Vagina (tissue), 2 donors: ENCODE measurements at places on chromosomes 7 and 10. TPM values are rescaled to one million over a fixed set of nuclear protein-coding genes. Genes with fewer than 3 reads are reported as not detected.

GALNT11 gene
- 46.9 TPM for total RNA-seq

TACR2 gene
- 6.1 TPM for total RNA-seq

NPFFR1 gene
- not detected for total RNA-seq

GRCh38 chr7:13633857-13634256, 355.6 kb downstream of the ETV1 start:
- no peaks in the 10 kb centered on the region for H3K27me3 ChIP-seq
- H3K4me1 ChIP-seq: no peaks in the 10 kb centered on the region
- no peak for DNase-seq
- no peak overlapping the region for H3K27ac ChIP-seq

STEAP1 gene
- total RNA-seq: 24.3 TPM

DNA sequence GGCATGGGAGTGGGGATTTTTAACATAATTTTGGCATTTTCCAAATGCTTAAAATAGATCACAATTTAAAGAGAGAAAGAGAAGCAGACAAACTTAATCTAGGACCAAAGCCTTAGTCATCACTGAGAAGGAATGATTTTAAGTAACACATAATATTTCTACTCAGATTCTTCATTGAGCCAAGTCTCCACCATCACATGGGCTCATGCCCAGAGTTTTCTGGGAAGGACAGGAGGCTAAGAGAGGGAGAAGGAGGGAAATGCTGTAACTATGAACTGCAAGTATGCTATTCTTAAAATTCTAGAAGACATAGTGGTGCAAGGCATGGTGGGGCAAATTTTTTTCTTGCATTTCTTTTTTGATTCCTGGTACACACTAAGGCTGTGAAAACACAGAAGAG, 23.8 kb upstream of the UBE2D1 start:
- H3K36me3 ChIP-seq: no peaks in the 10 kb centered on the region
- no peak for DNase-seq
- H3K4me3 ChIP-seq: no peak overlapping the region
- no peaks in the 10 kb centered on the region for H3K27me3 ChIP-seq
- H3K4me1 ChIP-seq: no peaks in the 10 kb centered on the region
- no peak overlapping the region for H3K27ac ChIP-seq

- no peaks in the 10 kb centered on the region for H3K27me3 ChIP-seq
- H3K4me1 ChIP-seq: no peaks in the 10 kb centered on the region
- H3K4me3 ChIP-seq: no peak overlapping the region
- DNase-seq: no peak
- H3K36me3 ChIP-seq: no peaks in the 10 kb centered on the region
- H3K27ac ChIP-seq: no peak overlapping the region
These were observed 17.9 kb downstream of the OR6B1 start for GRCh38 chr7:144018065-144018464.

DNA sequence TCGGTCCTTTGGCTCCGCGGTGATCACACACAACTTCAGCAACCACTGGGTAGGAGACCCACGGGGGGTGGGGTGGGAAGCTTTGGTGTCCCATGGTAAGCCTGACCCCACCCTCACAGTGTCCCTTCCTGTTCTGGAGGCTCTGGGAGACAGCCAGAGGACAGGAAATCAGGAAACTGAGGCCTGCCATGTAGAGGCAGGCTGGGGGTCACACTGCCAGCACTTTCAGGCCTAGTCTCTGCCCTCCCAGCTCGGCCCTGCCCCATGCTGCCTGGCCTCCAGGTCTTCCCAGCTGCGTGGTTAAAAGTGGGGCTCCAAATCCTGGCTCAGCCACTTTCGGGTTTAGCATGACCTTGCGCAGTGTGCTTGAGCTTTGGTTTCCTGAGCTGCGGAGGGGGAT, 10.9 kb downstream of the AQP1 start:
- peaks cover 21% of the 10 kb centered on the region for H3K4me1 ChIP-seq
- H3K36me3 ChIP-seq: no peaks in the 10 kb centered on the region
- H3K27me3 ChIP-seq: no peaks in the 10 kb centered on the region
